ENCODE measurements at places on chromosomes 1 and 21.

GRCh38 chr1:234925440-234926263 lies 203.0 kb downstream of the TOMM20 start:
- no peak for DNase-seq

GRCh38 chr1:203039609-203040512 lies 13.6 kb downstream of the PPFIA4 start:
- DNase-seq: no peak

GRCh38 chr1:114522264-114522575 lies 11.2 kb upstream of the TRIM33 start:
- DNase-seq: no peak

DNA sequence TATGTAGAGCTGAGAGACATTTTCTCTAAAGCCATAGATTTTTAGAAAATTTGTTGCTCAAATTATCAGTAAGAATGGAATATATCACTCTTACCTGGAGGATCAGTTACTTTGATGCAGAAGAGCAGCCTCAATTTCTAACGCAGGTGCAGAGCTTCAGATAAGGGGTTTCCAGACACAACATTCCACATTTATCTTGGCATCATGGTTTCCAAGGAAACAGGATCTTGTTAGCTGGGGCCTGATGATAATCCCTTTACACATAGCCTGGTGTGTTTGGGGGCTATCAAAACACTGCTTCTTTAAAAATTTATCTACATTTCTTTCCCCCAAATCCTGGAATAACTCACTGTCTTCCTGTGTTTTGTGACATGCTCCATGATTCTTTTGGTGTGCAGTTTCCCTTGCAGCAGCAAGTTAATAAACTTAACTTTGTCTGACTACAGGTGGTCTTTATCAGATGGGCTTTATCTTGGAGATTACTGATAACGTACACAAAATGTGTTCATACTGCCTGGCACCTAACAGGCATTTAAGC lies 2.7 kb upstream of the STX12 start:
- no peak for DNase-seq

GRCh38 chr1:116306840-116307442 lies 66.1 kb upstream of the ATP1A1 start:
- DNase-seq: no peak
